ENCODE measurements at places on chromosomes 12 and 14.
A peak's percentile ranks its signal among the peaks of the same experiment; 100 is the strongest.

DNA sequence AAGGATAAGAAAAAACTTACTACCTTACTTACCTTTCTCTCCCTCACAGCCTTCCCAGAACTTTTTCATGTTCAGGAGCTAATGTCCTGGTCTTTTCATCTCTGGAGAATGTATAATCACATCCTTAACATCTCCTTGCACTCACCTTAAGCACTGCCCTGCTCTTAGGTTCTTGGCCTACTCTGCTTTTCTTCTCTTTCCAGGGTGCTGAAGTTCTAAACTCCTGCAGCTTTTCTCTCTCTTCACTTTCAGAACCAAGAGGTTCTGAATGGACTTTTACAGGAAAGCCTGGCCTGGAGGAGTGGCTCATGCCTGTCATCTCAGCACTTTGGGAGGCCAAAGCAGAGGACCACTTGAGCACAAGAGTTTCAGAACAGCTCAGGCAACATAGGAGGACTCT, 101.9 kb downstream of the TMTC2 start:
- DNase-seq, result no peak

GRCh38 chr14:56180754-56181542, 62.7 kb downstream of the PELI2 start:
- no peak for DNase-seq

DNA sequence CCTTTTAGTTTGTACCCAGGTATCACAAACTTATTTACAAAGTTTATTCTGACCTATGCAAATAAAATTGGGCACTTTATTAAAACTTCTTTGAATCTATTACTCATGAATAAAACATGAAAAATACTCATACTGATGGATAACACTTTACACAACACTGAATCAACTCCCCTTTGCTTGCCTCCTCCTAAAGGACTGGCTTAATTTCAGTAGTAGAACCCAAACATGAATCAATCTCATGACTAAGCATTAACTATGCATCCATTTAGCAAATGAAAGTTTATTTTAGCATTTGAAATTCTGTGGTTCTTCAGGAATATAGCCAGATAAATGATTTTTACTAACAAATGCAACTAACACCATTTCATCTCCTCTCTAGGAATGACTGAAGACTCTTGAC, 32.4 kb downstream of the DENND5B start:
- no peak for DNase-seq

DNA sequence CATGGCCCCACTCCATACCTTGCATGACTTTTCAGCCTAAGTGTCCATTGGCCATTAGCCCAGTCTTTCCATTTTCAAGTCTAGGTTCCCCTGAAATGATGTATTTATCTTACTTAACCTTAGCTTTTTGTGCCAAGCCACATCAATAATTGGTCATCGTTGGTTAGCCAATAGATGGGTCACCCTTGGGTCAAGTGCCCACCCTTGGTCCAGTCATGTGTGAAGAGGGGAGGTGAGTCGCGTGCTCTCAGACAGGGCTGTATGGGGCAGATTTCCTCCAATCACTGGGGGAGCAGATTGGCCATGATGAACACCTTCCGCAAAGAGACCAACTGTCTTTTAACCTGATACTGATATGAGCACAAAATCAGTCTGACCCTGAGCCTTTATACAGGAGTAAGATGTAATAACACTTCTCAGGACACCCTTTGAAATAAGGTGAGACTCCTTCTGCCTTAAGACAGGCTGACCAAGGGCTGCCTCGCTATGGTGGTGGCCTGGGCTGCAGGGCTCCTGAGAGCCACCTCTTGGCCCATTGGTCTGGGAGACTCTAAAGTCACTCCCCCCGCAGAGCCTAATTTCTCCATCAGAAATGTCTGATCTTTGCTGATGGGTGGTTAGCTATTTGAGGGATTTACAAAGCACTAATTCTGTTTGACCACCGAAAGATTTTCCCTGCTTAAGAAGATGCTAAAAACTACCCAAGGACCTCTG, 143.2 kb downstream of the ZFP36L1 start:
- DNase-seq, result no peak

GRCh38 chr14:51430633-51431032, 190.6 kb downstream of the TMX1 start:
- no peak for DNase-seq

DNA sequence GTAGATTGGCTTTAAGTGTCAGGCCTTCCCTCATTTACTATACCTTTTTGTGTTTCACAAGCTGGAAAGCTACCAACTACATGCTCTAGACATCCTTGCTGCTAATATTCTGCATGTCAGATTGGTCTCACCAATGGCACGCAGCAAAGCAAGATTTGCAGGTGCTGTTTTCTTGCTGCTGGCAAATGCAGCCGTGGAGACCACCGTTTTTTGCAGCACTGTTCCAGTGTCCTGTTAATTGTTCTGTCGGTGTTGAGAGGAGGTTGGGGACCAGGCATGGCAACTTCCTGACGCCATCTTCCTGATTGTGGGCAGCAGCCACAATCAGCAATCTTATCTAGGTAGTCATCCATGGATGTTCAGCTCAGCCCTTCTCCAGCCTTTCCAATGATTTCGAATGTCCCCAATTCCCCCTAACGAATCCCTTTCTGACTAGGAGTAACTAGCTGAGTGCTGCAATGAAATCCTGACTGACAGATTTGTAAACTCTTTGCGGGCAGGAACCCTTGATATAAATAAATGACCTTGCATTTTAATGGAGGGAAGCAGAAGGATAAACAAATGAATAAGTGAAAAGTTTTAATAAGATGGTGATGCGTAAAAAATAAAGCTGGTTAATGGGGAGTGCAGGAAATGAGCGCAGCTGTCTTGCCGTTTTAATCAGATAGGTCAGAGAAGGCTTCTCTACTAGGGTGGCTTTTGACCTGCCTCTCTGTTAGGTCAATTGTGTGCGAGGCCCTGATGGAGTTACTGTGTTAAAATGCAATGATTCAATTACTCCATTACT, 574 bp upstream of the CRADD start:
- no peak for DNase-seq

DNA sequence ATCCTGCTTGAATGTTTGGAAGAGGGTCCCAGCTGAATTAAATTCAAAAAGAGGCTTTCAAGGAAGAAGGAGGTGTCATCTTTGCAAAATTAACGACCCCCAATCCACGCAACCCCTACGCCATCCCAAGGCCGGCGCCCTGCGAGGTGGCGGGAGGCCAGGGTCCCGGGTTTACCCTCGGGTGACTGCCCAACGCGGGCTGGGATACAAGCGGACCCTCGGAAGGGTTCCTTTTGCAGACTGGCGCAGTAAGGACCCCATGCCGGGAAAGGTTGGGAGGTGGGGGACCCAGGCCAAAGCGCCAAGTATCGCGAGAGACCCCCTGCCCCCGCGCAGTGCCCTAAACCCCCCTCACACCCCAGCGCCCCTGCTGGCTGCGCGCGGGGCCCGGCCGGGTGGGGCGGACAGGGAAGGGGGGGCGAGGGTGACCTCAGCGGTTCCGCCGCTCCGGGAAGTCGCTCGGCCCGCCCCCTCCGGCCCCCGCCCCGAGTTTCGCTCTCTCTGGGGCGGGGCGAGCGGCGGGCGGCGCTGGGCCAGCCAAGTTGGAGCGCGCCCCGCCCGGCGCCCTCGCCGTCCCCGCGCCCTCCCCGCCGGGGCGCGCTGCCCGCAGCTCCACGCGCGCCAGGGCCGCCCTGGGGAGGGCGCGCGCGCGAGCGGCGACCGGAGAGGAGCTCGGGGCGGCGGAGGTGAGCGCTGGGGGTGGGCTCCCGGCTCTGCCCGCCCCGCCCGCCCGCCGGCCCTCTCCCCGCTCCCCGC, 708 bp upstream of the ZBTB42 start:
- DNase-seq, result peak; percentile 88

DNA sequence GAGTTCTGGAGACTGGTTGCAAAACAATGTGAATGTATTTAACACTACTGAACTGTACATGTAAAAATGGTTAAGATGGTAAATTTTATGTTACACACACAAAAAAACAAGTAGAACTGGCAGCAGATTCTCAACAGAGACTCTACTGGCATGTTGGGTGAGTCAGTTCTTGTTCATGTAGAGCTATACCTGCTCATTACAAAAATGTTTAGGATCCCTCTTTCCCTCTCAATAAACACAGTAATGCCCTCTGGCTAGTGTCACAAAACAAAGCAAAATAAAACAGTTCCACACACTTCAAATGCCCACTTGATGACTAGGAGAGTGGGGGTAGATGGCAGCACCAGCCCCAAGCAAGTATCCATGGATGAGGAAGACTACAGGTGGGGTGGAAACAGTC, 13.7 kb upstream of the ZNF740 start:
- no peak for DNase-seq

DNA sequence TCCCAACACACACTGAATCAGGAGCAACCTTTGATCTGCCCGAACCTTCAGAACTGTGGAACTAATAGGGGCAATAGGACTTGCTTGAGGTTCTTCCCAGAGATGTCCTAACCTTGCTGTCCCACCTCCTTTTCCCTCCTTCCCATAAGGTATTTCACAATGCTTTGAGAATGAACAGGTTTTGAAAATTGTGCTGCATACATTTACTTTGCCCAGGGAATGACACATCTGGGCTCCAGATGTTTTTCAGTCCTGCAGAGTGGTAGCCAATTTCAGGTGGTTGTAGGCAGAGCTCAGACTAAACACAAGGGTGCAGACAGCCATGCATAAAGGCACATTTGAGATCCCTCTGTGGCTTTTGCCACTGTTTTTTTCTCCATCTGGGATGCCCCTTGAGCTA, 206.7 kb upstream of the PWP1 start:
- no peak for DNase-seq

DNA sequence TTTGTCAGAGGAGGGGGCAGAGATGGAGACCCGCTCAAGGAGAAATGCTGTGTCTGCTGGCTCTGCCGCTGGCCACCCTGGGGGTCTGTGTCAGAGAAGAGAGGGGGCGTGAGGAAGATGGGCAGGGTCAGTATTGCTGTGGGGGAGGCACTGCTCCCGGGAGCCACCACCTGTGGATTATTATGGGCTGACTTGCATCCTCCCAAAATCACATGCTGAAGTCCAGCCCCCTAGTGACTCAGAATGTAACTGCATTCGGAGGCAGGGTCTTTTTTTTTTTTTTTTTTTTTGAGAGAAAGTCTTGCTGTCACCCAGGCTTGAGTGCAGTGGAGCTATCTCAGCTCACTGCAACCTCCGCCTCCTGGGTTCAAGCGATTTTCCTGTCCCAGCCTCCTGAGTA, 12.3 kb downstream of the ABCD4 start:
- no peak for DNase-seq

DNA sequence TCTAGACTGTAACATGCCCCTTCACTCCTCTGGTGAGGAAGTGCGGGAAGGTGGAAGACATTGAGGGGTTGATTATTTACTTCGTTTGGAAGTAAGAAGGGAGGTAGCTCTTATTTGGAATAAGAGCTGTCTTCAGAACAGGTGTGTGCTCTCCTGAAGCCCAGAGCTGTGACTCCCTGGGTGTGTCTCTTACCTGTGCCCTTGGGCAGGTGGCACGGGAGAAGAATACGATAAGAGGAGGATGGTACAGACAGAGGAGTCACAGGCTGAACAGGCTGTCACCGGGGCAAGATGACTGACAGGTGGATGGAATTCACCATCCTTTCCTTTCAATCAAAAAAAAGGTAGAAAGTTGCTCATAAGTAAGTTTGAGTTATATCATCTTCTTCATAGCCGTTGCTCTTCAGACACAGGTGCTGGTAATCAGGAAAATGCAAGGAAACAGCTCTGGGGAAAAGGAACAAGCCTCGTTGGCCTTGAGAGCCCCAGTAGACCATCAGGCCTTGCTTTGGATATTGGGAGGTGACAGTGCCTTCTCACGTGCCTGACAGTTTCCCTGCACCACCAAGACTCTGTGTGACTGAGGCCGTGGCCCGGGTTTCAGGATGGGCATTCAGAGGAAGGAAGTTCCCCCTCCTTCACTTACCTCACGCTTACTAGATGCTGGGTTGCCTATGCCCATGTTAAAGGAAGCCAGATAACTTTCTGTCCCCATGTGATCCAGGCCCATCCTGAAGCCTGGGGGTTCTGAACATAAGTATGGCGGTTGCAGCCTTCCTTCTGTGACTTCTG, 120.4 kb downstream of the ETV6 start:
- peak; percentile 36 for DNase-seq

DNA sequence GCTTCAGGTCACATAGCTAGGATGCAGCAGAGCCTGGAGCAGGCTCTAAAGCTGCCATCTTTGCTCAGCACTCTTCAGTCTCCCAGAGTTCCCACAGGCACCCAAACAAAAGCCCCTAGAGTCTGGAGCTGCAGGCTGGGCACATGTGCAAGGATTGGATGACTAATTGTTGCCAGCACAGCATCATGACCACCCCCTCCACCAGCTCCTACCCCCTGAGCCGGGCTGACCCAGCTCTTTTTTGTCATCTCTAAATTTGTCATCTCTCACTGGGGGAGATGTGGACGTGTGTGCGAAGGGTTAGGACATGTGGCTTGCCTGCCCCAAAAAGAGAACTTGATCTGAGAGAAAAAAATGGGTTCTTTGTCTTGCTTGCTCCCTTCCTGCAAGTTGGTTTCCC, 4.3 kb upstream of the MMP19 start:
- DNase-seq, result peak; percentile 60

- no peak for DNase-seq
Measured at GRCh38 chr14:31942166-31942841, 134.8 kb upstream of the ARHGAP5 start.

GRCh38 chr14:98018628-98019027, 1221.4 kb downstream of the VRK1 start:
- peak; percentile 16 for DNase-seq

DNA sequence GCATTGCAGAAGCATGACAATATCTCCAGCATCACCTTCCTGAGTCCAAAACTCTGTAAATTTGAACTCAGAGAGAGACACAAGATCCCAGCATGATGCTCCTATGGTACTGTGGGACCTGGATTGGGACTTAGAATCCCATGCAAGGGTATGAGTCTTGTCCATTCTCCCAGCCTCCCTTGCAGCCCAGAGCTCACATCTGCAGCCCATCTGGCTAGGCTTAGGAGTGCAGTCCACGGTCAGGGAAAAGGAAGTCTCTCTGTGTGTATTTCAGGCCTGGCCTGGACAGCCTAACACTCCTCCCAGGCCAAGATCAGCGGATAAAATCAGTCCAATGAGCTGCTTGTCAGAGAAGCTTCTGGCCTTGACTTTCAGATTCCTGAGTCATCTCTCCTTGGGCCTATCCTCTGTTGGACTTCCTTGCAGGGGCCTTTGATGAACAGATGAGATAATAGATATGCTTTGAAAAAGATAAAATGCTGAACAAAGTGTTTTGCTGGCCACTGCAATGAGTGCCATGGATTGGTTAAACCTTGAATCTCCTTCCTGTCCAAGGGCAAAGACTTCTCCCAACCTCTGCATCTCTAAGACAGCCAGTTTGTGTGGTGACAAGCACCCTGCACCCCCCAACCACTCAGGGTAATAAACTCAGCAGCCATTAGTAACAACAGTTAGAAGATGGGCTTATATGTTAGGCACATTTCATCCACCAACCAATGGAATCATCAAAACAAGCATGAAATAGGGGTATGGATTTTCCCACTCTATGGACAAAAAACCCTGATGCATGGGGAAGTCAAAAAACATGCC, 412.8 kb upstream of the TBX3 start:
- DNase-seq, result no peak

DNA sequence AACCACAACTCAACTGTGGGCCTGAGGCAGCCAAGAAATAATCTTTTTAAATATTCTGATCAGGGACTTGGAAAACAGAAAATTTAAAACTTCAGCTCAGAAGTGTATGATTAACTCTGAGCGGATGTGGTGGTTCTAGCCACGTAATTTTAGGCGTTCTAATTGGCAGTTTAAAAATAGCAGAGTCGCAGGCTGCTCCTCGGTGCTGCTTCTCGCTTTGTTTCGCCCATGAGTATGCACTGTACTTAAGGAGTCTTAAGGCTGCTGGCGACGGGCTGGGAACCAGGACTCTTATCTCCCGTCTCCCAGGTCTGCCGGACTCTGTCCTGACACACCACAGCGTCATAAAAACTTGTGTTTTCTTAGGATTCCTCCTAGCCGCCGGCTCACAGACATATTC, 113.4 kb upstream of the PELI2 start:
- DNase-seq, result no peak

- peak; percentile 51 for DNase-seq
Measured at GRCh38 chr12:6961695-6962284, 8.7 kb downstream of the PHB2 start.

All from CD4-positive, alpha-beta T cell treated with Interferon gamma for 1 hour (primary cell).